Fibroblast of skin of scalp (primary cell): ENCODE measurements at places on chromosomes 7 and 10.

- peak; percentile 58 for DNase-seq
Measured at GRCh38 chr7:36047091-36047658, 105.9 kb upstream of the EEPD1 start.

DNA sequence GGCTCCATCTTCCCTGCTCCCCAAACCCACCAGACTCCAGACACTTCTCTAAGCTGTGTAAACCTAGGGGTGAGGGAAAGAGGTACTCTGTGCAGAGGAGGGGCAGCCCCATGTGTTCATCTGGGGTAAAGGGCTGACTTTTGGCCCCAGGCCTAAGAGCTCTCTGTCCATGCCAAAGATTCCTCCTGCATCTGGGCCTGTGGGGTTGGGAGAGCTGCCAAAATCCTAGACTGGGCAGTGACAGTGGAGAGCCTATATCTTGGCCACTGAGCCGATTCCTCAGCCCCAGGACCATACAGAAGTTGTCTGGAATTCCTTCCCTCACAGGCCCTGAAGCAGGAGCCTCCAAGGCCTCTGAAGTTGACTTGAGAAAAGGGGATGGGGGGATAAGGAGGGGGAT is 25.3 kb upstream of the LEP start:
- peak; percentile 76 for DNase-seq

GRCh38 chr7:117424090-117424829 is 3.0 kb downstream of the ASZ1 start:
- DNase-seq: no peak

DNA sequence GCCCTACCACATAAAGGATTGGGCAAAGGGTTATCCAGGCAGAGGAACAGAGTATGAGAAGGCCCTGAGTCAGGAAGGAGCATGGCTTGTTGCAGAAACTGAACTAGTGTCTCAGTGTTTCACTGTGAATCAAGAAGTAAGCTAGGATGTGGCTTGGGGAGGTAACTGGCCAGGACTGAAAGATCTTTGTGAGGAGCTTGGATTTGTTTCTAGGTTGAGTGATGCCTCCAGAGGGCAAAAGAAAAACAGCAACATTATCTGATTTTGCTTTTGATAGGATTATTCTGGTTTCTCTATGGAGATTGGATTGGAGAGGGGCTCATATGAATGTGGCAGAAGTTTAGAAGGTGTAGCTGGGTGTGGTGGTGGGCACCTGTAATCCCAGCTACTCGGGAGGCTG is 137.9 kb upstream of the HDAC9 start:
- DNase-seq: no peak

- no peak for DNase-seq
Measured at GRCh38 chr7:2986561-2986960, 57.1 kb downstream of the CARD11 start.

DNA sequence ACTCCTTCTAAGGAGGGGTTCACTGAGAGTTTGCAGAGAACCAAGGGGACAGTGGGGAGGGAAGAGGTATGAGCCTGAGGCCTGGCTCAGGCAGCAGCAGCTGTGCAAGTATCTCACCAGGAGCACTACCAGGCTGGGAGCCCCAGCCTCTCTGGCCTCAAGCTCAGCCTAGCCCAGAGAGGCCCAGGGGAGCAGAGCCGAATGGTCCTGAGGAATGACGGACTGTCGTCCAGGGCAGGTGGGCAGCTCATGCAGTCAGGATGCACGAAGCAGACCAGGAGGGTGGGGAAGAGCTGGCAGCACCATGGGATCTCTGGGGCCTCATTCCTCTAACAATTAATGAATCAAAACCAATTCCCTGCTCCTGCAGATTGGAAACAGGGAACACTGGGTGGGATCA is 151.5 kb downstream of the GRID1 start:
- DNase-seq: no peak

DNA sequence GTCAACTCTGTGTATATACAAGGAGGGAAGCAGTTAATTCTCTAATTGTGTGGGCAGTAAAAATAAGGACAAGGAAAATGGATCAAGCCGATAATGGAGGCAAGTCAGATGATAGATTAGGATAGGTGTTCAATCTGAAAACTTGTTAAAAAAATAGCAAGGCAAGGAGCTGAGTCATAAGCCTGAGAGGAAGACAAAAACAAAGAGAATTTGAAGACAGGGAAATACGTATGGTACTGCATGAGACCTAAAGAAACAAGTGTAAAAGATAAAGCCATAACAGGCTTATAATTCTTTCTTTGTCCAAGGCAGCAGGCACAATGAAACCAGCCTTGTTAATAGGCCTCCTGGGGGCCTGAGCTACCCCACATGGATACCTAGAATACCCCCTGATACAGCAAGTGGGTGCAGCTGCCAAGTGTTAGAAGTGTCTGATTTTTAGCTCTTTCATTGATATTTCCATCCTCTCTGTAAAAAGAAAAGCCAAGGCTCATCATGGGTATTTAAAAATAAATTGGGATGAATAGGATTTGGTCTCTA is 1570.6 kb upstream of the LRRTM3 start:
- no peak for DNase-seq

- peak; percentile 12 for DNase-seq
Measured at GRCh38 chr7:126608339-126608776, 644.4 kb downstream of the GRM8 start.

GRCh38 chr10:324593-324992 is 189.3 kb downstream of the ZMYND11 start:
- DNase-seq: no peak

DNA sequence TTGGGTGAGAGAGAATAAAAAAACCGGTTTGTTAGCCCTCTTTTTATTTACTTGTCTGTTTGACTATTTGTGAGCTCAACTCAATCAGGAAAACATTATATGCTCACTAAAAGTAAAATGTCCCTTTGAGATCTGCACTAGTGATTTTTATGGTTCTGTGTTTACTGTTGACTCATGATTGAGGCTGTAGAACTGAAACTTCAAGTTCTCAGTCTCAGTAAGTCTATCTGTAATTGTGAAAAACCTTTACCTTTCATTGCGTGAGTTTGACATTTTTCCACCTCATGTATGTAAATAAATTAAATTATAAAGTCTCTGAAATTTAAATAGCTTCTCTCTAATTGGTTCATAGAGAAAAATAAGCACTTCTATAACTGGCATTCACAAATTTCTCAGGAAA is 17.0 kb upstream of the CASD1 start:
- no peak for DNase-seq

GRCh38 chr7:10418985-10419384 is 554.7 kb upstream of the PHF14 start:
- DNase-seq: no peak

GRCh38 chr7:151469281-151469680 is 29.3 kb upstream of the CRYGN start:
- no peak for DNase-seq

DNA sequence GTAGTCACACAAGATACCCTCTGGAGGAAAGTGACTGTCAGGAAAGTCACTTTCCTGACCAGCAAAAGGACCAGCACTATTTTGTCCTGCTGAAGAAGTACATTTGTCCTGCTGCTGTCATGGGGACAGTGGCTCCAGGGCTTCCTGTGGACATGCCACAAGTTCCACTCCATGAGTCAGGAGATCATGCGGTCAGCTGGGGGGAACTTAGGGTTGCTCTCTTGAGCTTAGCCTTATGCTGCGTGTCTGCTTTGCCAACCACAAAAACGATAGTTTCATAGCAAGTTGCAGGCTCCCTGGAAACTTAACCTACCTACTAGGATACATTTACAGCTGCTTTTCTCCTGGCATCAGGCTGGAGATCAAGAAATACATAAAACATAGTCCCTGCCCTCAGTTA is 19.8 kb upstream of the ALOX5 start:
- no peak for DNase-seq

DNA sequence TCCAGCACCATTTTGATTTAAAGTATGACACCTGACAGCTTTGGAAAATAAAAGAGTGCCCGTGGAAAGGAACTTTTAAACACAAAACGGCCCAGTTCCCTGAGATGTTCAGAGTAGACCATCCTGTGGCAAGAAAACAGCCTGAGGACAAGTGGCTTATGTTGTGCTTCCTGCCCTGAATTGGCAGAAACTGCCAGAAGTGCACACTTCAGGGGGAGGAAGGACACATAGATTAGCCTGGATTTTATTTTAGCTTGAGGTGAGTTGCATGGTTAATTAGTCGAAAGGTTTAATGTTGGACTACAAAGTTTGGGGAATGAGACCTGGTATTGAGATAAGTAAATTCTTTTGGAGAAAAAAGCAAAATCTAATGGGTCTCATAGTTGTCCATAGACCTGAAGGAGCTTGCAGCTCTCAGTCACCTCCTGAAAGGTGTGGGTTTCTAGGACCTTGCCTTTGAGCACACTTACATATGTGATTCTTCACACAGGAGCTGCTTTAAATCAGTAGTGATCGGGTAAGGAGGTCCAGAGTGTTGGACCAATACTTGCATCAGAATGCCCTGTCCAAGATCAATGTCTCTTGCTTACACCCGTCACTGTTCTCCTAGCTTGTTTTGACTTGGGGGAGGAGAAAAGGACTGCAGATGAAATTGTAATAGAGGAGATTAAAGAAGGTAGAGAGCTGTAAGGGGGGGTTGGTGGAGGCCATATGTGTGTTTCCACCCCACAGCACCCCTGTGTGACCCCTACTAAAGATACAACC is 4.9 kb downstream of the ITIH2 start:
- no peak for DNase-seq

DNA sequence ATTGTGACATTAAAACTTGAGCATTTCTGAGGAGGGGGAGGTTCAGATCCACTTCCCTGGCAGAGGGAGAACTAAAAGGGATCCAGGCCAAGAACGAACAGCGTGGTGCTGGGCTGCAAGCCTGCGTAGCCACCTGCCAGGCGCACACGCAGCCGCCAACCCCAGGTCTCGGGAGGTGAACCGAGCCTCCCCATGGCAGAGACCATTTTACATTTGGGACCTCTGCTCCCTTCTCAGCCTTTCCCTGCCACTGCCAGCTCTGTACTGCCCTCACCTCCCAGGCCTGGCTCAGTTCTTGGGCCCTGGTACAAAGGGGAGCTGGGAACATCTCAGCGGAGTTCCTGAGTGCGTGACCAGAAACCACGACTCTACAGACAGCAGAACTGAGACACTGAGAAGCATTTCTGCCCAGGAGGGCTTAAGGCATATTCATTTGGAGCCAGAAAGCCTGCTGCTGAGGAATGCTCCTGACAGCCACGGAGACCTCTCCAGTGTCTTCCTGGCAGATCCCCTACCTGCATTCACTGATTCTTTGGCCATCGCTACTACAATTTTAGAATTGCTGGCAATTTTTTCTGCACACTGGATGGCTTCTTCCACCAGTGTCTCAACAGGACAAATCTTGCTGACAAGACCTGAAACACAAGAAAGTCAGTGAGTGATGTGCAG is 7.6 kb downstream of the ECHS1 start:
- no peak for DNase-seq

DNA sequence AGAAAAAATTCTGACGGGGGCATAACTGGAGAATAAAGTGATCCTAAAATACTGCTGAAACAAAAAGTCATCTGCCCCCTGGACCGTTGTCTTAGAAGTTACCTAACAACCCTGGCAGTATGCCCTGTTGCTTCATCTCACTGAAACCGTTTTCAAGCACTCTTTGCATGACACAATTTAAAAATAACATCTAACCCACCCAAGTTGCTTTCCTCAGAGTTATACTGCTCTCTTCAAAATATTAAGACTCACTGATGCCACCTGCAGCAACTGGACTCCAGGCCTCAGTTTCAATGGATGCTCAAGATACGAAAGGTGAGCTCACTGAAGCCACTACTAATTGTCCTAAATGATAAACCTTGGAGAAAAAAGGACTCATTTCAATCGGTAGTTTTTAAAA is 57.4 kb downstream of the CDK6 start:
- peak; percentile 48 for DNase-seq

DNA sequence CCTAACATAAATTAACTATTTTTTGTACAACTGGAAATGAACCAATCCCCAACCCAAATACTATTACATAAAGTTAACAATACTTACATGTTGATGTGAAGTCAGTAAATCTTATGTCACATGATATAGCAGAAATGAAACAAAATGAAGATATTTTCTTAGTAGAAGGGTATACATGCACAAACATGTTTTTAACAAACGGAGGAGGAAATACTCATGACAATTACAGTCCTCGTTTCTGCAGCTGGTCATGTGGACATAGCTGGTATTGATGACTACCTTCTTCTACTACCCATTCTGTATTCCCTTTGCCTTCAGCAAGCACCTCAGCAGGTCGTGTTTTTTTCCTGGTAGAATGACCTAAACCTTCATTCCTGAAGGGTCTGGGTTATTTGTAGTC is 252.3 kb downstream of the HTR7 start:
- DNase-seq: no peak
